ENCODE measurements at places on chromosomes 11 and 22.
A peak's percentile ranks its signal among the peaks of the same experiment; 100 is the strongest.

DNA sequence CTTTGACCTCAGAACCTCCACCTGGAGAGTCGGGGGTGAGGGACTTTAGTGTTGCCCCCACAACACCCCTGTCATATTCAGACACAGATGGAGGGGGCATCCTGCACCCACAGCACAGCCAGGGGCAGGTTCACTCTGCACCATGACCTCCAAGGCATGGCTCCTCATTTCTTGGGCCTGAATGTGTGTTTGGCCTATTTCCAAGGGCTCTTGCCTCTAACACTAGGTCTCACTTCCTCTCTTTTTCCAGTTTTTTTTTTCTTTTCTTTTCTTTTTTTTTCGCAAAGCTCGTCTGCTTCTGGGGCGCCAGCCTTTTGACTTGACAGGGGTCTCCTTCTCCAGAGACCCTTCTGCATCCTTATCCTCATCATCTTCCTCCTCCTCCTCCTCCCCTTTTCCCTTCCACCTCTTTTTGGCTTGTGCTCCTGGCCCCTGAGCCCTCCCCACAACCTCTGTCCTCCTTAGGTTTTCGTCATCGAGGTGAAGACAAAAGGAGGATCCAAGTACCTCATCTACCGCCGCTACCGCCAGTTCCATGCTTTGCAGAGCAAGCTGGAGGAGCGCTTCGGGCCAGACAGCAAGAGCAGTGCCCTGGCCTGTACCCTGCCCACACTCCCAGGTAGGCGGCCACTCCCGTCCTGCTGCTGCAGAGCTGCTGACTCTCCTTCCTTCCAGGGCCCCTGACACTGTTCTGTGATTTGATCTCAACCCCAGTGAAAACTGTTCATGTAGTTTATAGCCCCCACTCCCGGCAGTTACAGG is 3.8 kb downstream of the NCF4 start:
- H3K36me3 ChIP-seq, result no peaks in the 10 kb centered on the region
- no peak overlapping the region for H3K4me3 ChIP-seq
- no peaks in the 10 kb centered on the region for H3K4me1 ChIP-seq
- no peak overlapping the region for H3K27ac ChIP-seq
- no peak for DNase-seq
- H3K27me3 ChIP-seq, result no peaks in the 10 kb centered on the region

DNA sequence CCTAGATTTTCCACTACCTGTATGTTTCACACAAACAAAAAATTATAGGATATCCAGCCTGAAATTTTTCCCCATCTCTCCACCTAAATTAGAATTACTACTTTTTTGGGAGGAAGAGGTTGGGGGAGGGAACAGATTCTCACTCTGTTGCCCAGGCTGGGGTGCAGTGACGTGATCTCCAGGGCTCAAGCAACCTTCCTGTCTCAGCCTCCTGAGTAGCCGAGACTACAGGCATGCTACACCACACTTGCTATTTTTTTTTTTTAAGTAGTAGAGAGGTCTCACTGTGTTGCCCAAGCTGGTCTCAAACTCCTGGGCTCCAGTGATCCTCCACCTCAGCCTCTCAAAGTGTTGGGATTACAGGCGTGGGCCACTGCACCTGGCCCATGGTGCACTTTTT is 9.5 kb downstream of the JAML start:
- no peak for DNase-seq
- peaks cover 14% of the 10 kb centered on the region for H3K4me1 ChIP-seq
- H3K36me3 ChIP-seq, result no peaks in the 10 kb centered on the region
- no peak overlapping the region for H3K27ac ChIP-seq
- peaks cover 13% of the 10 kb centered on the region for H3K27me3 ChIP-seq

GRCh38 chr11:36316049-36316448 is 20.0 kb downstream of the PRR5L start:
- H3K27ac ChIP-seq, result no peak overlapping the region
- no peaks in the 10 kb centered on the region for H3K36me3 ChIP-seq
- no peaks in the 10 kb centered on the region for H3K4me1 ChIP-seq
- no peak overlapping the region for H3K4me3 ChIP-seq

- DNase-seq, result no peak
- no peak overlapping the region for H3K27ac ChIP-seq
- H3K4me1 ChIP-seq, result peaks cover 5% of the 10 kb centered on the region
- no peak overlapping the region for H3K4me3 ChIP-seq
Measured at GRCh38 chr22:39138357-39138997, 14.0 kb downstream of the CBX7 start.

- no peak overlapping the region for H3K27ac ChIP-seq
- no peak overlapping the region for H3K4me3 ChIP-seq
- H3K27me3 ChIP-seq, result no peaks in the 10 kb centered on the region
- no peak for DNase-seq
- H3K36me3 ChIP-seq, result peaks cover 100% of the 10 kb centered on the region
Measured at GRCh38 chr22:19466848-19467752, 11.9 kb downstream of the UFD1 start.

DNA sequence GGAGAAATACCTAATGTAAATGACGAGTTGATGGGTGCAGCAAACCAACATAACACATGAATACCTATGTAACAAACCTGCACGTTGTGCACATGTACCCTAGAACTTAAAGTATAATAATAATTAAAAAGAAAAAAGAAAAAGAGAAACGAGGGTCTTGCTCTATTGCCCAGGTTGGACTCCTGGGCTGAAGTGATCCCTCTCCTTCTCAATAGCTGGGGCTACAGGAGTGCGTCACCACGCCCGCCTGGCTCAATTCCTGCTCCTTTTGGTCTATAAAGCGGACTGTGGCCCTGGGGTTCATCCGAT is 521 bp upstream of the PTS start:
- no peak for DNase-seq
- peaks cover 4% of the 10 kb centered on the region for H3K4me1 ChIP-seq
- peak overlapping the region; percentile 95 for H3K4me3 ChIP-seq
- no peak overlapping the region for H3K27ac ChIP-seq

DNA sequence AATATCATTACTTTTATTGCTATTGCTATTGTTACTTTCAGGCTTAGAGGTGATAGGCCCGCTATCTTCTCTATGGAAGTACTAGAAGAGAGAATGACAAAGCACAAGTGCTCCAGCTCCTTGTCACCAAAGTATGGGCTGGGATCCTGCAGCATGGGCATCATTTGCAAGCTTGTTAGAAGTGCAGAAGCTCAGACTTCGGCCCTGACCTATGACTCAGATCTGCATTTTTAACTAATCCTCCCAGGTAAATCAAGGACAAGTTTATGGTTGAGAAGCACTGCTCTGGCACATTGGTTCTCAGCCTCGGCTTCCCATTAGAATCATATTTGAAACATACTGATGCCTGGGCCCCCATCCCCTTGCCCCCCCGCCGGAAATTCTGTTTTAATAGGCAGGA is 8.6 kb upstream of the ENDOD1 start:
- peaks cover 17% of the 10 kb centered on the region for H3K4me1 ChIP-seq
- no peaks in the 10 kb centered on the region for H3K27me3 ChIP-seq
- H3K4me3 ChIP-seq, result no peak overlapping the region
- no peaks in the 10 kb centered on the region for H3K36me3 ChIP-seq
- H3K27ac ChIP-seq, result no peak overlapping the region
- DNase-seq, result no peak

DNA sequence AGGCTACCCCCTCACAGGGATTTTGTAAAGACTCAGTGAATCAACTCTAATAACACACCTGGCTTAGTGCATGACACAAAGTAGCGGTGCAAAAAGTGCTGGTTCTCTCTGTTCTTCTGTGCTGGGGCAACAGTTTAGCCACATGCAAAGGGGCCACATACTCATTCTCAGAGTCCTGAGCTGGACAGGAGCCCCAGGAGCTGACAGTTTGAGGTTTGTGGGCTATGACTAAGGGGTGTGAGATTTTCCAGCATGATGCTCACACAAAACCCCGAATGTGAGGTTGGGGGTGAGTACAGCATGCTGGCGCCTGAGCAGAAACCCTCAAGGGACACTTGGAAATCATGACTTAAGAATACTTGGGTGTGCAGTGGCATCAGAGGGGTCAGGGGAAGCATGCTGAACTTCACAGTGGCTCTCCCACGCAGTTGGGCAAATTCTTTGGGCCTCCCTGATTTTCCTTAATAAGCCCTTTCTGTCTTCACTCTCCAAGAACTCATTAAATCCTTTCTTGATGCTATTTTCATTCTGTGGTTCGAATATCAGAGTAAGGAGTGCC is 31.0 kb downstream of the TMPRSS5 start:
- no peak overlapping the region for H3K4me3 ChIP-seq
- no peak for DNase-seq
- no peaks in the 10 kb centered on the region for H3K27me3 ChIP-seq
- no peaks in the 10 kb centered on the region for H3K36me3 ChIP-seq
